ENCODE measurements at places on chromosomes 4 and X. TPM values are rescaled to one million over a fixed set of nuclear protein-coding genes. Genes with fewer than 3 reads are reported as not detected.

SHOX gene
- polyA plus RNA-seq: 0.18 TPM

CXCR3 gene
- polyA plus RNA-seq: 0.10 TPM

DNA sequence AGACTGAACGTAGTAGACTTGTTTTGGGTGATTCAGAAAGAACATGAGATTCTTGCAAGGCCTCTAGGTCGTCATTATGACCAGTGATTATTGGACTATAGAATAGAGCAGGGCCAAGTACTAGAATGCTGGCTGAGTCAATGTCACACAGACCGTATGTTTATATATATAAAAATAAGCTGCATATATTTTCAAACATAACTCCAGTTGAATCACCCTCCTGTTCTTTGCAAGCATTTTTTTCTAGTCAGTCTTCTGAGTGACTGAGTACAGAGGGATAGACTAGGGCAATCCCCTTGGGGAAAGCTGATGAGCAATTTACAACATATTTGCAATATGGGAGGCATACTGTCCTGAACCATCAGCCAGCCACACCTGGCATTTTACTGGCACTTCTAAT lies 48.4 kb upstream of the PRPS1 start:
- DNase-seq: no peak

GRCh38 chr4:1058198-1058996 lies 47.0 kb downstream of the FGFRL1 start:
- DNase-seq: no peak

- no peak for DNase-seq
Measured at GRCh38 chrX:53125506-53125905, 31.6 kb downstream of the KANTR start.

NLGN4X gene
- polyA plus RNA-seq: 13.6 TPM

DNA sequence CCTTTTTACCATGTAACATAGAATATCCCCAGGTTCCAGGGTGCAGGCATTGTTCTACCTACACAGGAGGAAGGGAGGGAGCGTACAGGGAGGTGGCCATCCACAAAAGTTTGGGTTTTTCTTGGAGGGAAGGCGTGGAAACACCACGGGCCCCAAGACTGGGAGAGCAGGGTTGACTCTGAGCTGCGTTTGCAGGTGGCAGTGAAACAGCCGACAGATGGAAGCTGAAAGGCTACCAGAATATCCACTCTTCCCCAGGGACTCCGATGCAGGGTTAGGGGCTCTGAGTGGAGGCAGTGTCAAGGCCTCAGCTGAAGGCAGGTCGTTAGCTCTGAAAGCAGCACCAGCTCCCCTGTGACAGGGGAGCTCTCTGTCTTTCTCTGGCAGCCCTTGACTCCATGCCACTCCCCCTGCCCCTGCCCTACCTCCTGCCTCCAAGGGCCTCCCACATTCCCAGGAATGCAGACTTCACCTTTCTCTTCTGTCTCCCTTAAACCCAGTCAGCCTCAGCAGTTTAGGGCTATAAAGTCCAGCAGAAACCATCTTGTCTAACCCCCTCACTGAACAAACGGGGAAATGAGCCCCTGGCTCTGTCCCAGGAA lies 14.0 kb upstream of the GLOD5 start:
- DNase-seq: no peak

DNA sequence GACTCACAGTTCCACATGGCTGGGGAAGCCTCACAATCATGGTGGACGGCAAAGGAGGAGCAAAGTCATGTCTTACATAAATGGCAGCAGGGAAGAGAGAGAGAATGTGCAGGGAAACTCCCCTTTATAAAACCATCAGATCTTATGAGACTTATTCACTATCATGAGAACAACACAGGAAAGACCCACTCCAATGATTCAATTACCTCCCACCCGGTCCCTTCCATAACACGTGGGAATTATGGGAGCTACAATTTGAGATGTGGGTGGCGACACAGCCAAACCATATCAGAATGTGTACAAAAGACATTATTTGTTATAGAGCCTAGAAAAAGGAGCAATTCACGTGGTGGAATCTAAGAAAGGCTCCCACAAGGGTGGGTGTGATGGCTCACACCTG lies 10.8 kb upstream of the HERC6 start:
- DNase-seq: no peak

DNA sequence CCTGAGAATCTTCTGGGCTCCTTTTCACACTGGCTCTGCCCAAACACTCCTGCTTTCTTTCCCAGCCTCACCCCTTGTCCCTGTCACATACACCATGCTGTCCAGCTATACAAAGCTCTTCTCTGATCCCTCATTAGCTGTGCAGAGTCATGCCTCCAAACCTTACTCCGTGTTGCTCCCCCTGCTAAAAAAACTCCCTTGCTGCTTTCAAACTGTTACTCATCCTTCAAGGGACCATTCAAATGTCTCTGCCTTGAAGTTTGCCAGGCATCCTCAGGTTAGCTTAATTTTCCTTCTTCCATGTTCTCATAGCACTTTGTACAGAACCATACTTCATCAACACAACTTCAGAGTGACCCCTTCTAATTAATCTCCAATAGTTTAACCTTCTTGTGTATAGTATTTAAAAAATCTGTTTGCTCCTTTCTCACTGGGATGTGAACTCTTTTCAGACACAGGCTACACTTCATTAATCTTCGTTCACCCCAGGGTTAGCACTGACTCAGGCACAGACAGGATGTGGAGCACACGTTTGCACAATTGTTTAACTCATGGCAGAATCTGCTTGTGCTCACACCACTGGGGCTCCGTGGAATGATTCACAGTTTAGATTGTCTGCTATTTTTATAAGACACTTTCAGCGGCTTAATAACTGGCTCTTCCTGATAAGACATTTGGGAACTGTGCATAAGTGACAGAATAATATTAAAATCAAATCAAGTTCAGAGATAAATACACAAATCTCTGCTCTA lies 21.4 kb upstream of the SEL1L3 start:
- DNase-seq: no peak

- peak; percentile 12 for DNase-seq
Measured at GRCh38 chrX:84187533-84188319, at the start of gene RPS6KA6. RPS6KA6 (minus strand) TSS chrX:84188199; CDS start chrX:84187899, 300 bp downstream.

APLN gene
- 5.8 TPM for polyA plus RNA-seq

DNA sequence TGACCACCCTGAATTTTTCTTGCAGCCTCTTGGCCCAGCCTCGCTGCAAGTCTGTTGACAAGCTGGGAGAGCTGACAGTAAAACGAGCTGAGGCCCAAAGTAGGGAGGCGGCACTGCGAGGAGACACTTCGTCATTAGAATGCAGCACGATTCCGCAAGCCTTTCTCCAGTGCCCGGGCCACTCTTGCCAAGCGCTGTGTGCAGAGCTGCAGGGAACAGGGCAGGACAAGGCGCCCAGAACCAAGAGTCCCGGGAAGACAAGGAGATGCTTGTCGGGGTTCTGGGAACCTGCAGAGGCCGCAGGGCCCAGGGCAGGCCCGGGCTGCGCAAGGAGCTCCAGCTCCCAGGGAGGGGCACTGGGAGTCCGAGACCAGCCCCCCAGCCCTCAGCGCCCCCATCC lies 187.1 kb downstream of the BCOR start:
- no peak for DNase-seq

- no peak for DNase-seq
Measured at GRCh38 chr4:26197018-26197779, 123.6 kb upstream of the RBPJ start.

DNA sequence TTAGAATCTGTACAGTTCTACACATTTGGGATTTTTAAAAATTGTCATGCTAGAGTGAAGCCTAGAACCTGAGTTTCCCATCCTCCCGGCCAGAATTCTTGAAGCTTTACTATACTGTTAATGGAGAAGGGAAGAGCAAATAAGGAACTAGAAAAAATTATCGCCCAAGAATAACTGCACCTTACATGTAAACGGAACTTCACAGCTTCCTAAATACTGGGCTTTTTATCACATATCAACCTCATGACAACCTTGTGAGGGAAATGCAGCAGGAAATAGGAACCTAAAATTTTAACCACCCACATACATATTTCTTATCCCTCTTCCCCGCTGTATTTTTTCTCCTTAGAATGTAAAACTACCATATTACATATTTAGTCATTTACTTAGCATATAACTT lies 19.3 kb downstream of the ARHGEF9 start:
- no peak for DNase-seq

REELD1 gene
- 0.49 TPM for polyA plus RNA-seq

GRCh38 chrX:86171366-86171765 lies 23.1 kb downstream of the DACH2 start:
- DNase-seq: no peak

- DNase-seq: no peak
Measured at GRCh38 chr4:25477221-25477620, 100.2 kb downstream of the ANAPC4 start.

DNA sequence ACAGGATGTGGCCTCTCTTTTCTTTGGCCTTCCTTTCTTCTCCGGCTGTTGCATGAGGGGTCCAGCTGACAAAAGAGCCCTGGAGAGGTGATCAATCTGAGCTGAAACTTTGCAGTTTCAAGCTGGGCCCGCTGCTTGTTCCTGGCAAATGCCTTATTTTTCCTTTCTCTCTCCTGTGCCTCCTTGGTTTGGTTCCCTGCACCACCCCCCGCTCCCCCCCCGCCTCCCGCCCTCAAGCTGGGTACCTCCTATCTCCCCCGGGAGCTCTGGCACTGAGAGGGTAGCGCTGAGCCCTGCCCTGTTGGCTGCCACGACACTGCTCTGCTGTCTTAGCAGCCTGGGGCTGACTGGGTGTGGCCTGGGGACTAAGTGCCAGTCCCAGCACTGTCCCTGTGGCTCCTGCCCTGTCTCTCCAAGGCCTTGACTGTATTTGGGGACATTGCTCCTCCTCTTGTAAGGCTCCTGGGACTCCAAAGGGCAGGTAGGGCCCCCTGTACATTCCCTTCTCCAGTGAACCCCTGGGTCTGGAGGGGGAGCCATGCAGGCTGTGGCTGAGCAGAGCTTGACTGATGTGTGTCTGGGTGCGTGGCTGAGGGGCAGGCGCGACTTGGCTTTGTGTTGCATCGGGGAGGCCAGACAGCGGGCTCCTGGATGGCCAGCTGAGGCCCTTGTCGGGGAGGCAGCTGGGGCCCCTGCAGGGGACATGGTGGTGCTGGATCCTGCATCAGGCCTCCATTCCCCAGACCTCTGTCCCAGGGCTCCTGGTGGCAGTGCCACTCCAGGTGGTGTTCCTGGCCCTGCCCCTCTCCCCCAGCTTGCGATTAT lies 1.1 kb downstream of the PLXNA3 start:
- no peak for DNase-seq

HERC5 gene
- 5.8 TPM for polyA plus RNA-seq

USP17L22 gene
- not detected for polyA plus RNA-seq

MAGEB3 gene
- polyA plus RNA-seq: not detected

MAGEB2 gene
- polyA plus RNA-seq: not detected

PUDP gene
- polyA plus RNA-seq: 10.1 TPM

ADAM29 gene
- polyA plus RNA-seq: 0.10 TPM
